DMS79 treated with DMSO at 0.1 percent for 48 hours (cell line): ENCODE measurements at places on chromosomes 3 and 15.

- no peak for DNase-seq
Measured at GRCh38 chr3:113791381-113791780, 44.5 kb downstream of the ATP6V1A start.

DNA sequence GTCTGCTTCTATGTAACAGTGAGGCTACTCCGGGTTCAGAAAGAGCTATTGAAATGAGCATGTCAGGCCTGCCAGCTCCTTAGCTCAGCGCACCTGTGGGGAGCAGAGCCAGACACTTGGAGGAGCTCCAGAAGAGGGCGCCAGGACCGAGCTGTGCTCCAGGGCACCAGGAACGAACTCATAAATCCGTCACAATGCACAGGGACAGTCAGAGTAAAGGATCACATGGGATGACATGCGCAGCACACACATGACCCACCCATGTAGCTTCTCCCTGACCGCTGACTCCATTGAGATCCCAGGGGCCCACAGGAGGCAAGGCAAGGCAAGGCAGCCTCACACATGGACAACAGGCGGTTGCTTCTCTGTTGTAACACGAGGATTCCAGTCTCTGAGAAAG lies 26.0 kb upstream of the GNB5 start:
- DNase-seq, result no peak

DNA sequence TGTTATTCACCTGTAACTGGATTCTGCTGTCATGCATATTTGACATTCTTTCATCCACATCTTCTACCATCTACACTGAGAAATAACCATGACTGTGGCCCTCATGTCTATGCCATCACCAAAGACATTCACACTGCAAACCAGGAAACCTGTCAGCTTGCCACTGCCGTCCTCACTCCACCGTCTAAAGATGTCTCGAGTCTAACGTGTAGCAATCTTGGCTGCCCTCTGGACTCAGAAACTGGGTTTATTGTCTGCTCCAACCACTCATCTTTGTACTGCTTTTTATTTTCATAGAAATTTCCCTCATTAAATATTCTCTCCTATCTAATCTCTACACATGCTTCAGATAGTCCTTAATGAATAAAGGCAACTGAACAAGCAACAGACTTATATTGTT lies 57.1 kb downstream of the CRYGS start:
- no peak for DNase-seq

GRCh38 chr3:158352551-158352950 lies 218.4 kb upstream of the MLF1 start:
- no peak for DNase-seq

GRCh38 chr3:10929978-10930665 lies 62.4 kb upstream of the SLC6A1 start:
- no peak for DNase-seq
